ENCODE measurements at places on chromosomes 6 and 20.

- DNase-seq: no peak
These were observed 332.2 kb downstream of the KHDRBS2 start for GRCh38 chr6:61953851-61954250.

DNA sequence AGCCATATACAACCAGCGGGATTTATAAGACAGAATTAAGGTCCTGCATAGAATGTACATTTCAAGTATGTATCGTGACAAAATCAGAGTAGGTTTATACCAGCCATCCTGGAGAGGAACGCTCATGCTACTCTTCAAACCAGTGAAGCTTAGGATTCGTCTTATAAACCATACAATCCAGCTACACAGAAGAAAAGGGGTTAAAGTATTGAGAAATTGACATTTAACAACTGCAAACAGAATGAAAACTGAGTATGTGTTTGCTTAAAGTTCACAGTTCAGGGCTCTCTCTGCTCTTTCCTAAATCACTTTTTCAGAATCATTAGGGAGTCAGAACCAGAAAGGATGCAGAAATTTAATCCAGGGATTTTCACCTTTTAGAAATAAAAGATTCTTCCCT lies 17.9 kb downstream of the ADAT2 start:
- no peak for DNase-seq

DNA sequence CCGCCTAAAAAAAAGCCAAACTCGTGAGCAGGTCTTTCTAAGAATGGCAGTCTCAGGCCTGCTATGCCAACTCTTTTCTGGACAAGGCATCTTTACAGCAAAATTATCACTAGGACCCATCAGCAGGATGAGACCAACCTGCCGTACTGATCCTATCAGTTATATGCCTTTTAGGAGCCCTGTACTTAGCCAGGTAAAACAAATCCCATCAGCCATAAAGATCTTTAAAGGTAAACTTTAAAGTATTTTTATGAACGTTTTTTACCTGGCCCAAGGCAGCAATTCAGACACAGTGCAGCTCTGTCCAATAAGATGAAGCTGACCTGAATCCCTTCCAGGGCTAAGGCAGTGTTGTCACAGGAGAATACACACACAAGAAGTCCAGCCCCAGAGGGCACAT lies 51.3 kb upstream of the TGM3 start:
- DNase-seq: no peak

DNA sequence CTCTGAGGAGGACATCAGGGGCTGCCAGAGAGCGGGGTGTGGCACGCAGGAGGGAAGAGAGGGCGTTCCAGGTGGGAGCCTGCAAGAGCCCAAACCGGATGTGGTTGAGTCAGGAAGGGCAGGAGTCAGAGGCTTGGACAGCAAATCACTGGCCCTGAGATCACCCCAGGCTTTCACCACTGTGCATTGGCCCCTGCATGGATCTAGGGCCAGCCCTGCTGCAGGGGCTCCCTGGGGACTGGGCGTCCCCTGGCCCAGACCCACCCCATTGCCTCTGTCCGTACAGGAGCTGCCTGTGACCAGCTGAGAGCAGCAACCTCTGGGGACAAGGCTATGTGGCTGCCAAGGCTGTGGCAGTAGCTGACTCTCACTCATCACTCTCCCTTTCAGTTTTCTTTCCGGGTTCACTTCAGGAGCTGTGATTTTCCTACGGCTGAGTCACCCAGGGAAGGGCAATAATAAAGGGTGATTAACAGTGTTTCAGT lies 33.9 kb downstream of the KCNK17 start:
- no peak for DNase-seq

DNA sequence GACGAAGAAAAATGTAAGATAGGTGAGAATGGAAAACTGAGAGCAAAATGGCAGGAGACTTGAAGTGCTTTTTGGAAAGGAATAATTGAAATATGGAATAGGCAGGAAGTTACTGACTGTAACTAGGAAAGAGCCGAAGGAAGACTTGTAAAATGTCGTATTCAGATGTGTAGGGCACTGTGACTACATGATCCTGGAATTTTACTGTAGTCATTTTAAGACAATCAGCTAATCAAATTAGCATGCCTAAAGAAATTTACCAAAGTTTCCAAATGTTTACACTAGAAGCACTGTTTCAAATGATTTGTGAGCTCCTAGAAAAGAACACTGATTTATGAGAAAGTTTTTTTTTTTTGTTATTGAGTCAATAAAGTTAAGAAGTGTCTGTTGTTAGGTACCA lies 21.2 kb upstream of the ADIG start:
- DNase-seq: no peak

DNA sequence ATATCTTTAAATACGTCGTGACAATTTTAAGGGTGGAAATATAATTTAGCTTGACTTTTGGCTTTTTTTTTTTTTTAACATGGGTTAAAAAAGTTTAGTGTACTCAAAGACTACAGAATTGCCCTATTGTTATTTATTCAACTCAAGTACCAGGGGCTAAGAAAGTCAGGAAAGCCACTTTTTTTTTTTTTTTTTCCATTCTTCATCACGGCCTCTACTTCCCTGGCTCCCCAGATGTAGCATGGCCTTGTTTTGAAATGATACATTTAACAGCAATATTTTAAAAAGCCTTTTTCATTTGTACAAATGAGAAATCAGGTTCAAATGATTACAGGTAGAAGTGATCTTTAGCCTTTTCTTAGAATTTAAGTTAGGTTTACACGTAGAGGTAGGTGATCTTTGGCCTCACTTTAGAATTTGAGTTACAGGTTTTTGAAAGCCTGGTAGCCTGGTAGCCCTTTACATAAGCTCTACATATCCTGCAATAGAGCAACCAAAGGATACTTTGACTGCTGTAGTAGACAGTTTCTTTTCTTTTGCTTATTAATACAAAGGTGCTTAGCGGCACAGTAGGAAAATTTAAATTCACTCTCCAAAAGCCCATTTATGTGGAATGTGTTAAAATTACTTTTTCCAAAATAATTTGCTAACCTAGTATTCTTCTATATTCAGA lies 160.5 kb upstream of the MMS22L start:
- DNase-seq: no peak

- DNase-seq: no peak
These were observed 402.7 kb downstream of the CDKAL1 start for GRCh38 chr6:20936949-20937348.

GRCh38 chr6:112027942-112028674 lies 25.8 kb upstream of the CCN6 start:
- no peak for DNase-seq

DNA sequence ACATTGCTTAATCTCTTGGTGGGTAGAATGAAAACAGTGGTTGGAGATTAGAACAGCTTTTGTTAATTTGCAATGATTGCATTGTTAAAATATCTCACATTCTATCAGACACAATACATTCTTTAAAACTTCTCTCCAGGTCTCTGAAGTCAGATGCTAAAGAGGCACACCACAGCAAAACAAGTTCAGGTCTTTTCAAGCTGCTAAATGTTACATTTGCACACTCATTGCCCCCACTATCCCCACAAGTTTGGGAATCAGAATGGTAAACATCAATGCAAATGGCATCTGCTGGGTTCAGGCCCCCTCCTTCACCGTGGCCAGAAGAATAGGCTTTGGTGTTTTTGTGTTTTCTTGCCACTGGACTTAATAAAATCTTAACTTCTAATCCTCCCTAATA lies 10.1 kb upstream of the HAO1 start:
- no peak for DNase-seq

DNA sequence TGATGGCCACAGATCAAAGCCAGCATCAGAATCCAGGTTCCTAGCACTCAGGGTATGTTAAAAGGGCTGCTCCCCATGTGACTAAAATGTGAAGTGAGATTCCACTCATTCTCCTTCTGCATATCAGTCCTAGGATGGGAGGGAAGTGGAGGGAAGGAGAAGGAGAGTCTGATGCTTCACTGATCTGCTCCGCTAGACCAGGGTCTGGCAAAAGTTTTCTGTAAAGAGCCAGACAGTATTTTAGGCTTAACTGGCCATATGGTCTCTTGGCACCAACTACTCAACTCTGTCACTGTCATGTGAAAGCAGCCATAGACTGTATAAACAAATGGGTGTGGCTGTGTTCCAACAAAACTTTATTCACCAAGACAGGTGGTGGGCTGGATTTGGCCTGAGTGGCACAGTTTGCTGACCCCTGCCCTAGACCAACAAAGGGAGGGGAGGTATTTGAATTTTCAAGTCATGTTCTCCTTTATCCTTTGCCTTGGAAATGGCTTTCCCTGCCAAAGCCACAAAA lies 22.6 kb downstream of the GHRH start:
- no peak for DNase-seq

GRCh38 chr6:30819297-30819917 lies 64.9 kb upstream of the DDR1 start:
- DNase-seq: no peak

- no peak for DNase-seq
These were observed 1190.5 kb upstream of the EYS start for GRCh38 chr6:66897576-66897975.

DNA sequence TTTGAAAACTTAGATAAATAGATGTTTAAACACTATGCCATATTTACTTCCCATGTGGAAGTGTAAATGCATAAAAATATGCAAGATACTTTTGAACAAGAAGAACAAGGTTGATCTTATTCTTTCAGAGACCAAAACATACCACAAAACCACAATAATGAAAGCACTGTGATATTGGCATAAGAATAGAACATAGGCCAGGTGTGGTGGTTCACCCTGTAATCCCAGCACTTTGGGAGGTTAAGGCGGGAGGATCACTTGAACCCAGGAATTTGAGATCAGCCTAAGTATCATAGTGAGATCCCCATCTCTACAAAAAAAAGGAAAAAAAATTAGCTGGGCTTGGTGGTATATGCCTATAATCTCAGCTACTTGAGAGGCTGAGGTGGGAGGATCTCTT lies 66.5 kb downstream of the KCNS1 start:
- no peak for DNase-seq

DNA sequence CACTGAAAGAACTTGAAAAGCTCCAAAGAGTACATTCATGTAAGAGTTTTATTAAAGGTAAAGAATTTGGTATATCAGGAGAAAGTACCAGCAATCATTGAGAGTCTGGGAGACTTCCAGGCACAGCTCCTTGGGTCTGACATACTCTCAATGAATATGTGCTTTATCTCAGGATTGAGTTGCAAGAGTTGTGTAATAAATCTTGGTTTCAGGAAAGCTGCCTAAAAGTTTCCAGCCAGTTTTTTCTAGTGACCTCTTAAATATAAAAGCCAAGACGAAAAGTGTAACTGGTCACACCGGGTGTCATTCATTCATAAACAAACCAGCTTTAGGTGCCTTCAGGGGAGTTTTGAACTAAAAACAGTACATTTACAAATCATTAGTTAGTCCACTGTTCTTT lies 21.6 kb upstream of the GJA1 start:
- no peak for DNase-seq

DNA sequence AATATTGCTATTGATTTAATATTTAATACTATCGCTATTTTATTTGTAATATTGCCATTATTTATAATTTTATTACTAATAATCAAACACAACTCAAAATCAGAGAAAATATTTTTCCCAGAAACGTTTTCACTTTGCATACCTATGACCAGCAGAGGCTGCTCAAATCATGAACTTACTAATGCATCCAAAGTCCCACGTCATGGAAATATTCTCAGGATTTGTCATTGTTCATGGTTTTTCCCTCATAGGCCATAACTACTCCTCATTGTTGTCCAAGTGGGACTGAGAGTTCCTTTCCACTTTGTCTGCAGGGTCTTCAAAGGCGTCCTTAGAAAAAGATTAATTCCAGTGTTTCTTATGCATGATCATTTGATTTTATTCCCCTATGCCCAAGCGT lies 344.8 kb downstream of the THBS2 start:
- no peak for DNase-seq

DNA sequence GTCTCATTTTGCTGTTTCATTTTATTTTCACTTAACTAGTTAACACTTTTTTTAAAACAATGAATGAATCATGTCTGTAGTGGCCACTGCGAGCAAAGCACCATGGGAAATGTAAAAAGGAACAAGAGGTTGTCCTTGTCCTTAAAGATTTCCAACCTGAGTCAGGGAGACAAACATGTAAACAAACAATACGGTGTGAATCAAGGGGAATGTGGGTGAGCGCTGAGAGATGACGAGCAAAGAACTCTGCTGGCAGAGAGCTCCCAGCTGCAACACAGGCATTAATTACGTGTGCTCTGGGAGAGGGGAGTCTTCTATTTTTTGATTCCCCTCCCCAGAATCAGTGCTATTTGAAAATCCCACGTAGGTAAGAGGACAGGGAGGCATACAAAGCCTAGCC lies 84.3 kb downstream of the ATXN1 start:
- no peak for DNase-seq

- DNase-seq: no peak
These were observed 29.6 kb downstream of the RAMACL start for GRCh38 chr6:166556863-166557322.

DNA sequence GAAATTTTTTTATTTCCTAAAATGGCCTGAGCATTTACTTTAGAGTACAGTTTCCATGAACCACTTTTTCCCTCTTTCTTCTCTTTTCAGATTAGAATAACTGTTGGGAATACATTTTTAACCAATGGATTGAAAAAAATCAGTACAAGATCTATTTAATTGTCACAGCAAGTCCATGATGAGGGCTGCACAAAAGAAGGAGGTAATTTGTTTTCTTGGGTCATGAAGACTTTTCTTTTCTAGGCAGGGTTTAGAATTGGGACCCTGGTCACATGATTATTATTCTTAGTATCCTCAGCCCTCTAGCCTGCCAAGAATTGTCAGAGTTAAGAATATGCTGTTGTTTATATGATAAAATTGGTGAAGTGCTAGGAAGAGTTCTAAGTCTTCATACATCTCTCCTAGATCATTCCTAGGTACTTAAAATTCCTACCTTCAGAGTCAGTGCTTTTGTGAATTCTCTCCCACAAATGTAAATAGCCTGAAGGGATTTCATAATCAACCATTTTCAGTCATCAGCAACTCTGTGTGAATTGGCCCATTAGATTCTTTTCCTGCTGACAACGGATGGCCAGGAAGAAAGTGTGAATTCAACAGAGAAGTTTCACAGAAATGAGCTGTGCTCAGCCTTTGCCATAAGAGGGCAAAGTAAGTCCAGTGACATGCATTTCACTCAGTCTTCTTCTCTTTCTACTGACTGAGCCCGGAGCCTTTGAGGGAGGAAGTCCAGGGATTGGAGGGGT lies 32.4 kb upstream of the TPBG start:
- DNase-seq: no peak

GRCh38 chr20:55166063-55166462 lies 690.7 kb downstream of the DOK5 start:
- no peak for DNase-seq

DNA sequence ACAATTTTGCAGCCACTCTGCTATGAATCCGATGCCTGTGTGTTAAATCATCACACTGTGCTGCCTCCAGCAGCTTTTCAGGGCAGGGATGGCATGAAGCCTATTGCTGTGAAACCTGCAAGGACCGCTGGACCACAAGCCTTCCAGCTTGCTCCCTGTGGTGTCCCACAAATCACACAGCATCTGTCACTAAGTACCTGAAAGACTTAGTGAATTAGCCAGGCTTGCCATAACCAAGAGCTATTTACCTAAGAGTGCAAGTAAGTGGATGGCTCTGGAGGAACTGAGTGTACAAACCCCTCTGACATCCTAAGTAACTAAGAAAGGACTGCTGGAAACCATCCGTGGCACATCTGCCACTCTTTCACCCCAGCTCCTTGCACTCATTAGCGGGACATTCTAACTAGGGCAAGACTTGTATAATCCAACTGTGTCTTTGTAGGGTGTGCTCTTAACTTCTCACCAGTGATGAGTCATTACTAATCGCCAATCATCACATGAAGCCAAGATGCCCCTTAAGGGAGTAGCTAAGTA lies 34.7 kb downstream of the FOXQ1 start:
- no peak for DNase-seq

Data from stimulated activated CD8-positive, alpha-beta memory T cell treated with anti-CD3 and anti-CD28 coated beads, Interleukin-4, amount 100 ng/mL, for 24 hours (primary cell).